H1 (cell line): ENCODE measurements at places on chromosomes 11 and 22. TPM values are rescaled to one million over a fixed set of nuclear protein-coding genes. Genes with fewer than 3 reads are reported as not detected.

DNA sequence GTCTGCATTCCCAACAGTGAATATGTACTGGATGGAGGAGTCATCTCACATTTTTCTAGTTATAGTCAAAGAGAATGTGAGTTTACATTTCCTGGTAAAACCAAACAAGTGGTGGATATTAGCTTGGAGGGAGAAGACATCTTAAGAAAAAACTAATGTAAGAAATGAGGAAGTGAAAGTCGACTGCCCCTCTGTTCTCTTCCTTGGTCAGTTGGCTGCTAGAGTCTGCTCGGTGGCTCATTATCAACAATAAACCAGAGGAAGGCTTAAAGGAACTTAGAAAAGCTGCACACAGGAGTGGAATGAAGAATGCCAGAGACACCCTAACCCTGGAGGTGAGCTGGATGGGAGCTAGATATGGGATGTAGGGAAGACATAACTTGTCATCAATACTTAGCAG, 5.8 kb downstream of the SLC22A9 start:
- H3K4me1 ChIP-seq = no peaks in the 10 kb centered on the region
- no peak overlapping the region for H3K27ac ChIP-seq
- H3K27me3 ChIP-seq = no peaks in the 10 kb centered on the region
- H3K4me3 ChIP-seq = no peak overlapping the region

TREH gene
- polyA plus RNA-seq = 0.03 TPM in 1 of 2 replicates, not detected in the other

VSIG2 gene
- 0.18 and 0.35 TPM in 2 replicates for polyA plus RNA-seq

DNA sequence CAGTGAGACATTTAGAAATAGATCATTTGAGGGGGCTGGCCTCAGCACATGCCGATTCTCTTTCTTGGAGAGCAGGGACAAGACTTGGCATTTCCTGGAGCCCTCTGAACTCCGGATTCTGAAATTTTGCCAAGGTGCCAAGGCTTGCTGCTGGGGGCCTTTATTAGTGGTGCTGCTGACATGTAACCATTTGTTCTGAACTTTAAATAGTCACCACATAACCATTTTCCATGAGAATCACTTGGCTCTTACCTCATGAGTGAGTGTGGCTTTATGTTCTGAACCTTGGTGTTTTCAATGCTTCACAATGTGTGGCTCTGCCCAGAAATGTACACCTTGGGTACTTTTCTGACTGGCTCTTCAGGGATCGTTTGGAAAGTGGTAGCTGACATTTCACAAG, 33.3 kb downstream of the SYT13 start:
- H3K27me3 ChIP-seq = no peaks in the 10 kb centered on the region
- H3K27ac ChIP-seq = no peak overlapping the region
